Activated CD8-positive, alpha-beta T cell treated with anti-CD3 and anti-CD28 coated beads, Interleukin-2, amount 10 ng/mL, durations not matched to agents 7 days and 5 days (primary cell): ENCODE measurements at places on chromosomes 4 and X.

DNA sequence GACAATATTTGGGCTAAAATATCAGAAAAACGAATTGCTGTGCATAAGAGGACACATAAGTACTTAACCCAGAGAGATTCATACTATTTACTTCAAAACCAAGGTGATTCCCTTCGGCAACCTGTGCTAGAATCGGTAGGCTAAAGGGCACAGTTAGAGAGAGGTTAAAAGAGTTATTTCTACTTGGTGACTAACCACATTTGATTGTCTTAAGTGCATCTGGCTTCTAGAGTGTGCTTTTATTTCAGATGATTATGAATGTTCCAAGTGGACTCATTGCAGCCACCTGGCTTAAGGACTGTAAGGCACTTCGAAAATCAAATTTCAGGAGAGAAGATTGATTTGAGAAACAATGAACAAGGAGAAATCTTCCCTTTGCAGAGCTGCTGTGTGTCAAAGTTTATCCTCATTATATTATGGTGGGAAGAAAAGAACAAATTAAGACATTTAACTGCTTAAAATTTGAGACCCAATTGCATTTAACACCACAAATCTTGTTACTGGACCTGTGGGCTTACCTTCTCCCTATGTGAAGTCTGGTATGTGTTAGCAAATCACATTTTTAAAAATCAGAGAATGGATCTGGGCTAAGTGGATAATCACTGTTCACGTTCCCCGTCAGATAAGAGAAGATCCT, 34.0 kb downstream of the PHOX2B start:
- H3K36me3 ChIP-seq = no peaks in the 10 kb centered on the region
- no peaks in the 10 kb centered on the region for H3K27me3 ChIP-seq
- H3K27ac ChIP-seq = no peak overlapping the region
- H3K4me1 ChIP-seq = no peaks in the 10 kb centered on the region

GRCh38 chr4:72340803-72341431, 228.1 kb downstream of the ADAMTS3 start:
- H3K4me3 ChIP-seq = no peak overlapping the region
- H3K27me3 ChIP-seq = no peaks in the 10 kb centered on the region
- no peaks in the 10 kb centered on the region for H3K4me1 ChIP-seq
- no peak for DNase-seq
- no peak overlapping the region for H3K27ac ChIP-seq

- no peak for DNase-seq
- no peaks in the 10 kb centered on the region for H3K36me3 ChIP-seq
- H3K4me1 ChIP-seq = peaks cover 6% of the 10 kb centered on the region
- no peak overlapping the region for H3K4me3 ChIP-seq
These were observed 4.2 kb upstream of the EFNB1 start for GRCh38 chrX:68824565-68825125.

- H3K4me1 ChIP-seq = no peaks in the 10 kb centered on the region
- peaks cover 17% of the 10 kb centered on the region for H3K27me3 ChIP-seq
- no peak overlapping the region for H3K27ac ChIP-seq
- no peak for DNase-seq
- H3K4me3 ChIP-seq = no peak overlapping the region
These were observed 26.8 kb downstream of the SYNPO2 start for GRCh38 chr4:118915468-118915867.

DNA sequence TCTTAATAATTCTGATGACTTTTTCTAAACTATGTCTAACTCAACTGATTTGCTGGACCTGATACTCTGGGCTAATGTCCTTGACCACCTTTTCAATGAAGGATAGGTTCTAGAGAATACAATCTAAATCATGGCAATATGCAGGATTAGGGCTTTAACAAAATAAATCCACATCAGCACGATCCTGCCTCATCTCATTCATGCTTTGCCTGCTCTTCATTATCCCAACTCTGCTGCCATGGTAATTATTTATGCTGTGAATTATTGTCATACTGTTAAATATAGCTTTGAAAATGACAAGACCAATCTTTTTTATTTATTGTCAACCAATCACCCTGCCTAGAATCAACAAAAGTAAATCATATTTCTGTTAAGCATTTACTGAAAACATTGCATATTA, 2176.7 kb upstream of the AGA start:
- H3K27me3 ChIP-seq = no peaks in the 10 kb centered on the region
- no peaks in the 10 kb centered on the region for H3K4me1 ChIP-seq
- no peak overlapping the region for H3K4me3 ChIP-seq
- no peaks in the 10 kb centered on the region for H3K36me3 ChIP-seq
- DNase-seq = no peak
- H3K27ac ChIP-seq = no peak overlapping the region

DNA sequence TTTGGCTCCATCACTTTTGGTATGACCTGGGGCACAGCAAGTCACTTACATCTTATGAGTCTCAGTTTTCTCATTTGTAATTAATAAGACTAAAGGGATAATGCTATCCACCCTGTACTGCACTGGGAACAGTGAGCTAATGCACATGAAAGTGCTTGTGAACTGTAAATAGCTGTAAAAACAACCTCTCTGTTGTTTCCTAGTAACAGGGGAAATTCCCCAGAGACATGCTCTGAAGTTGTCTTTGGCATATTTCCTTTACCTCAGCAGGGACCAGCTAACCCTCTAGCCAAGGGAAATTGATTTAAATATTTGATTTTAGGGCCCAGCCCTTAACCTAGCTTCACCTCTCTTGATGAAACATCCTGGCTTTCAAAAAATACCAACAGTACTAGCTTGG, 6.1 kb upstream of the CYSLTR1 start:
- no peaks in the 10 kb centered on the region for H3K27me3 ChIP-seq
- H3K4me3 ChIP-seq = no peak overlapping the region
- H3K27ac ChIP-seq = peak overlapping the region; percentile 60
- no peak for DNase-seq
- peaks cover 53% of the 10 kb centered on the region for H3K4me1 ChIP-seq
